ENCODE measurements at places on chromosomes 11 and 22. TPM values are rescaled to one million over a fixed set of nuclear protein-coding genes. Genes with fewer than 3 reads are reported as not detected.
A peak's percentile ranks its signal among the peaks of the same experiment; 100 is the strongest.

DNA sequence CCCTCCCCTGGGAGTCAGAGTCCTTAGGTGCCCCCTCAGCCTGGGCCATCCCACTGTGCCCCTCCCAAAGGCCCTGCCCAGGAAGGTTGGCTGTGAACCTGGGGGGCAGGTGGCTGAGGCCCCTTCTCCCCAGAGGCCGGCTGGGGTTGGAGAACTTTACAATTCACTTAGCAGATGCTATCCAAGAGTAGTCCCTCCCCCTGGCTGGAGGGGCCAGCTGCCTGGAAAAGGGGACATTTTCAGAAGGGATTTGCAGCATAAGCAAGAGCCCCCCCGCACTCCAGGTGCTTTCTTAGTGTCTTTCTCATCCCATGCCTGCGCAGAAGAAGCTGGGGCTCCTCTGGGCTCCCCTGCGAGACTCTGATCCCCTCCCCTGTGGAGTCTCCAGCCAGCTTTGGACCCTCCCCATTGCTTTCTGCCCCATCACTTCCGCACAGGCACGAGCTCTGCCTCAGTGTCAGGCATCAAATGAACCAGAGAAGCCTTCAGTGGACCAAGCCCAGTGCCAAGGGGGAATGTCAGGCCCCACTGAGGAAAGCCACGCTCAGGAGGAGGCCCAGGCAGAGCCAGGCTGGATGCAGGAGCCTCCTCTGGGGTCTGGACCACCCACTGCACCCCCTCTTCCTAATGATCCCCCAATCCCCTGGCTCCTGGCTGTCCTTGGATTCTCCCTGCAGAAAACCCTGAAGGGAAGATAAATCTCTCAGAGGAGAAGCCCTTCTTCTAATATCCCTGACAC is 3.7 kb downstream of the SSTR3 start:
- no peak for DNase-seq

DNA sequence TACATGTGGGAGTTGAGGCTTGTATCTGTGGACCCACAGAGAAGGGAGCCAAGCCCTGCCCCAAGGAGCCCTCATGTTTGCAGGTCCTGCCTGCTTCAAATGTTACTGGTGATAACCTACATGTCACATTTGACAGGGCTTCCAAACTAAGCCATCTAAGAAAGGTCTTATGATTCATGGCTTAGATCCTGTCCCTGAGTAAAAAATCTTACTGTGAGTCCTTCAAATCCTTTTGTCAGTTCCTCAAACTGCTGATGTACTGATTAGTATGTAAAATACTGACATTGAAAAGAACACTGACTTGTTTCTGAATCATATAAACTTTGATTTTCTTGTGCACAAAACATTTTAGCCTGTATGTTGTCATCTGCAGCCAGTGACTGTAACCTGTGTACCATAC is 1.0 kb upstream of the PANX1 start:
- DNase-seq, result no peak

DNA sequence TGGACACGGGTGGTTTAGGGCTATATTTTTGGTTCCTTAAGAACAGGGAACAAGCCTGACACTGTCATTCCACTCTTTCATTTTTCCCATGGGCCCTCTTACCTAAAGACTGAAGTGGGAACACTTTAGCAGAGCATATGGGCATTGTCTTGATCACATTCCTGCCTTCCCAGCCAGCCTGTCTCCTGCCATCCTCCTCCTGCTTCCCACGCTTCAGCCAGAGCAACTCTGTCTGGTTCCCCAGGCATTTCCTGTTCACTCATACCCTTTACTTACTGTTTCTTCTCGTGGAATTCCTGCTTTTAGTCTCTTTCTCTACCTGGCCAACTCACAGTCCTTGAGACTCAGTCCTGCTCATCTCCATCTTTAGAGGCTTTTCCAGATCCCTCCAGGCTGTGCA is 22.8 kb downstream of the MRPL16 start:
- no peak for DNase-seq

DNA sequence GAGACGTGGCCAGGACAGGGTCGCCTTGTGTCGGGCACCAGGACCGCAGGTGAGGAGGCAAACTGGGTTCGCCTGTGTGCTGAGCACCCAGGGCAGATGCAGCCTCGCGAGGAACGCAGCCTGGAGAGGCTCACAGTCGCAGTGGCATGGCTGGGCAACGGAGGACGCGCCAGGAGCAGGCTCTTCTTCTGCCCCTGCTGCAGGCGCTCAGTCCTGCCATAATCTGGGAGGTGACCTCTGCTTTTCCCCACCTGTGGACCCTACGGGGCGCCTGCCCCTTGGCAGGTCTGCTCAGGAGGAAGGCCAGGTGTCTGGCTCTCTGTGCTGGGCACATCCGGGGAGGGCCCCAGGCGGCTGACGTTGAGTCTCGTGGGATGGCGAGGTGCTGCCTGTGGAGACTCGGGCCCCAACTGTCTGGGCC is 1136.2 kb downstream of the BRD1 start:
- DNase-seq, result no peak

DNA sequence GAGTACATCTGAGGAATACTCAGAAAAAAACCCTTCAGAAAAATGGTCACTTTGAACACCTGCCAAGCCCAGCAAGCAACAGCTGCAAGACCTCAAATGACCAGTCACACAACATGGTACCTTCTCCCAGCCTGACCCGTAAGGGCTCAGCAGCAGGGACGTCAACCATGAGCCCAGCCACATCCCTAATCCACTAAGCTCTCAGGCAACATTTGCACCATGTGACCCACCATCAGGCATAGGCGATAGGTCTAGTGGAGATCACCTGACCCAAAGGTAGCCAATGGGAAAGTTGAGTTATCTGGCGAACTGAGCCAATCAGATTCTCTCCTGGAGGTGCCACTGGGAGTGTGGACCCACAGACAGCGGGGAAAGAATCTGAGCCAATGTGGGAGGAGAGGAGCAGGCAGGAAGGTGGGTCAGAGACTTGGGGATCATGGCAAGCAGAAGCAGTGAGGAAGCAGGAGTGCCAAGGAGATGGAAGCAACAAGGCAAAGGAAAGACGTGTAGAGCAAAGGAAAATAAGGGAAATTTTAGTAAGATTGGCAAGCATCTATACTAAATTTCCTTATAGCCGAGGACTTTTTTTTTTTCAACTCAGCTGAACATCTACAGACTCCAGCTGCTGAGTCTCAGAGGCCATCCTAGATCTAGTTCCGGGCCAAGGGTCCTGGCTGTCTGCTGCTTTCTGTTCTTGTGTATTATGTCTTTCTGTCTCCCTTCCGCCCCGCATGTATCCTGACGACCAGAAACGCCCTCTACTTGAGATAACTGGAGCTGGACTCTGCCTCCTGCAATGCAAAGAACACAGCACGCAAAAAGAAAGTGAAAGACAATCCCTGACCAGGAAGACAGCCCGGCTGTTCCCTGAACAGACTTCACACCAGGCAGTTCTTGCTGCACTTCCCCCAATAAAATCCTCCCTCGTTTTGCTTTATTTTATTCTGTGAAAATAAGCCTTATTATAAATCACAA is 11.0 kb upstream of the PLAAT2 start:
- DNase-seq, result peak; percentile 6

DNA sequence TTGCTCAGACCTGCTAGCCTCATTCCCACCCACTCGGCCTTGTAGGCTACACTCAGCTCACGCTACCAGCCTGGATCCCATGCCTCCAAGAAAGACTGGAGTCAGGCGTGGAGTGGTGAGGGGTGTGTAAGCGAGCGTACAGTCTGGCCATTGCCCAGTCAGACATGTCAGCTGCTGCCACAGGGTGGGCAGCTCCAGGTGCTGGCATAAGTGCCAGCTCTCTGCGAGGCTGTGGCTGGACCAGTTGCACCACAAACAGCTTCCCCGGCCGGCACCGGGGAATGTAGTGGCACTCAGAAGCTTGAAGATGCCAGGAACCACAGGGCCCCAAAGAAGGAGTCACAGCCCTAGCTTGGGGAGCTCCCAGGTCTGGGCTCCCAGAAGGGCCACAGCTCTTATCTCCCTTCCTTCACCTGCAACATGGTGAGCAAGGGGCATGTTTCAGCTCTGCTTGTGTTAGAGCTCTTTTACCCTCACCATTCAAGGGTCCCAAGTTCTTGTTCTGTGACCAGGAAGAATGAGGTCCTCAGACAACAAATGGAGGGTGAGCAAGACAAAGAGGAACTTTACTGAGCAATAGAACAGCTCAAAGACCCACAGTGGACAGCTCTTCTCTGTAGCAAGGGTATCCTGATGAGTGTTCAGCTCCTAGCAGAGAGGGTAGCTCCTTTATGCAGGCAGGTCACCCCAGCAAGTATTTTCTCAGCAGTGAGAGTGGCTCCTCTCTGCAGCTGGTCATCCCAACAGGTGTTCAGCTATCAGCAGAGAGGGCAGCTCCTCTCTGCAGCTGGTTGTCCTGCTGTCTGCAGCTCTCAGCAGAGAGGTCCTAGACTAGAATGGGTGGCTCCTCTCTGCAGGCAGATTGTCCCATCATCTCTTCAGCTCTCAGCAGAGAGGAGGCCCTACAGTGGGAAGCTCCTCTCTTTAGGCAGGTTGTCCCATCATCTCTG is 6.0 kb downstream of the SBF2 start:
- DNase-seq, result no peak

- DNase-seq, result no peak
Measured at GRCh38 chr22:27391092-27391770, 410.3 kb downstream of the MN1 start.

DNA sequence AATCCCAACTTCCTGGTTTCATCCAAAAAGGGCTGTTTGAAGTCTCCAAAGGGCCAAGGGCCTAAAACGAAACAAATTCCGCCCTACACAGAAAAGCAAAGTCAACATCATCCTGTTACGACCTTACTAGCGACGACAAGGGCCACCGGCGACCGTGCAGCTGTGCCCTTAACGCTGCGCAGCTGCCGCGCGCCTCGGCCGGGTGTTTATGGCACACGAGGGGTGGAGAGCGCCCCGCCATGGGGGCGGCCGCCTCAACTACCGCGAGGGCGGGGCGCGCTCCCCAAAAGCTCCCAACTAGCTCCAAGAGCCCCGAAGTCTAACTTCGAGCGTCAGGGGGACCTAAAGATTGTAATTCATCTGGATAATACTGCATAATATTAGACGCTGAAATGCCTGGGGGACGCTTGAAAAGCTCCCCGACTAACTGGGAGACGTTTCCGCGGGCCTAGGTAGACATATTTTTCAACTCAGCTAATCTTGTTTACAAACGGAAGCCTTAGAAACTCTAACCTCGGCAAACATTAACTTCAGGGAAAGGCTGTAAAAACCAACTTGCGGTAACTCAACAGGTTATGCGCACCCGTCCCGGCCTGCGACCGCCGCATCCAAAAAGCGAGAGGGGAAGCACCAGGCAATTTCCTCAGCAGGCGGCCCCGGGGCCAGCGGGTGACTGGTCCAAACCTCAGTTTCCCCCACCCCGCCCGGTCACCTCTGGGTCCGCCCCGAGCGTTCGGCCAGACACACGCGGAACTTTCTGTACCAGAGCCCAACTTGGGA is 694 bp downstream of the TMEM123 start:
- DNase-seq, result peak; percentile 82

GRCh38 chr22:16819249-16819648 is 6.0 kb downstream of the XKR3 start:
- DNase-seq, result no peak

- no peak for DNase-seq
Measured at GRCh38 chr11:5258543-5259262, 4.1 kb upstream of the HBG2 start.

GRCh38 chr22:22684580-22685561 is 40.5 kb downstream of the GGTLC2 start:
- DNase-seq, result no peak

DNA sequence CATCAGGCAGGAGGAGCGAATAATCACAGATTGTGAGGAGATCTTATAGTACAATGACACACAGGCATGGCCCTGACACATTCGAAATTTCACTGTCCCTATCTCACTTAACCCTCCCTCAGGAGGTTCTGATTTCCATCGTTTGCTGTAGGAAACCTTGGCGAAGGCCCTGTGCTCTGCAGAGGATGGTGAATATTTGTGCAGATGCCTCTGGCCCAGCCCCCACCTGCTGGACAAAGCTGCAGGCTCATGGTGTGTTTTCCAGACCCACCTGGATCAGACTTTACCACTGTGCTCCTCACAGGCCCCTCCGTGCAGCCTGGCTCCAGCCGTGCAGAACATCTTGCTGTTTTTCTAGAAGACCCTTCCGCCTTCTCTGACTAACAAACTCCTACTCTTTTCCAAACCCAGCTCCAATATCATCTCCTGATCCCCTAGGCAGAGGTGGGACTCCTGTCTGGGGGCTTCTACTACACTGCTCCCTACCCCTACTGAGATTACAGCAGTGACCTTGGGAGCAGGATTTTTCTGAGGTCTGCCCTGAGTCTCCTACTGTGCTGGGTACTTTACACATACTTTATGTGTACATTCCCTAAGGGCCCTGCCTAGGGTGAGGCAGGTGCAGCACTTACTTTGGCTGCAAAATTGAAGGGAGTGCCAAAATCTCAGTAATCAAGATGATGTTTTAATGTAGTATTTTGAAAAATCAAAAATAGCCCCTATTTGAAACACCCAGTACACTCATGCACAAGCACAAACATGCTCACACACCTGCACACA is 412.7 kb downstream of the SOX6 start:
- DNase-seq, result no peak

- no peak for DNase-seq
Measured at GRCh38 chr11:19766206-19766605, 53.6 kb downstream of the NAV2 start.

- no peak for DNase-seq
Measured at GRCh38 chr11:94630221-94630620, 63.1 kb downstream of the PIWIL4 start.

DNA sequence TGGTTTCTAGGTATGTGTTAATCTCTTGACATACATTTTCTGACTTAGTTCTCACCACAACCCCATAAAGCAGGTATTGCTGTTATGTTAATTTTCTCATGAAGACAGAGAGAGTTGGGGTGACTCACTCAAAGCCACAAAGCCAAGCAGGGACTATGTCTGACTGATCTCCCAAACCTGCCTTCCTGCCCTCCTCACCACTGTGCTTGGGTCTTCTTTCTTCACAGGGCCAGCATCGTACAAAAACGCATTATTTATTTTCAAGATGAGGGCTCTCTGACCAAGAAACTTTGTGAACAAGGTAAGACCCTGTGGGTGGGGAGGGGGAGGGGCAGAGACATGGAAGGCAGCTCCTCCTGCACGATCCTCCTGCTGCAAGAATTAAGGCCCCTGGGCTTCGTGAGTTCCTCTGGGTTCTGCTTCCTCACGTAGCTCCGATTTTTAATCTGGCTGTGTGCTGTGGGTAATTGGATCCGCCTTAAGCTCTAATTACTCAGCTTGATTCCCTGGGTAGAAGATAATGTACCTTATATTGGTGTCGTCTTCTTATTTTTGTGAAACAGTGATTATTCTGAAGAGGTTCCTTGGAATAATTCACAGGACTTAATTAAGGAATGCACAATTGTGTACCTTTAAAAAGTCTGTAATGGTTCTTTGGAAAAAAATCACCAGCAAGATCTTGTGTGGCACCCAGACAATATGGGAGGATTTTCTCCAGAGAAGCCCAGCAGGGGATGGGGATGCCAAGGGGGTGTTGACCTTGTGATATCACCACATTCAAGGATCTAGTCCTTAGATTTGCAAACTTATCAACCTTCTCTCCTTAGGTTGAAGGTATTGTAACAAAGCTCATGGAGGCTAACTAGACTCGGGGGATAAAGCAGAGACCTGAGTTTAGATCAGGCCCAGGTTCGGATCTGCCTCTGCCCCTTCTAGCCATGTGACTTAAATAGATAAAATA is 112.9 kb downstream of the SPON1 start:
- DNase-seq, result peak; percentile 3

- no peak for DNase-seq
Measured at GRCh38 chr22:36149441-36149840, 11.1 kb downstream of the APOL3 start.

Gene BRSK2
- 0.59 TPM for total RNA-seq

Gene EWSR1
- 327 TPM for total RNA-seq

Gene TBC1D22A
- total RNA-seq, result 34.8 TPM

Gene CRY2
- total RNA-seq, result 17.8 TPM

Gene CEP126
- 1.6 TPM for total RNA-seq

Gene UPK2
- total RNA-seq, result 0.22 TPM

Measured in CD8-positive, alpha-beta memory T cell (primary cell).